Progenitor cell of endocrine pancreas (in vitro differentiated cells): ENCODE measurements at places on chromosomes 12 and 14.

DNA sequence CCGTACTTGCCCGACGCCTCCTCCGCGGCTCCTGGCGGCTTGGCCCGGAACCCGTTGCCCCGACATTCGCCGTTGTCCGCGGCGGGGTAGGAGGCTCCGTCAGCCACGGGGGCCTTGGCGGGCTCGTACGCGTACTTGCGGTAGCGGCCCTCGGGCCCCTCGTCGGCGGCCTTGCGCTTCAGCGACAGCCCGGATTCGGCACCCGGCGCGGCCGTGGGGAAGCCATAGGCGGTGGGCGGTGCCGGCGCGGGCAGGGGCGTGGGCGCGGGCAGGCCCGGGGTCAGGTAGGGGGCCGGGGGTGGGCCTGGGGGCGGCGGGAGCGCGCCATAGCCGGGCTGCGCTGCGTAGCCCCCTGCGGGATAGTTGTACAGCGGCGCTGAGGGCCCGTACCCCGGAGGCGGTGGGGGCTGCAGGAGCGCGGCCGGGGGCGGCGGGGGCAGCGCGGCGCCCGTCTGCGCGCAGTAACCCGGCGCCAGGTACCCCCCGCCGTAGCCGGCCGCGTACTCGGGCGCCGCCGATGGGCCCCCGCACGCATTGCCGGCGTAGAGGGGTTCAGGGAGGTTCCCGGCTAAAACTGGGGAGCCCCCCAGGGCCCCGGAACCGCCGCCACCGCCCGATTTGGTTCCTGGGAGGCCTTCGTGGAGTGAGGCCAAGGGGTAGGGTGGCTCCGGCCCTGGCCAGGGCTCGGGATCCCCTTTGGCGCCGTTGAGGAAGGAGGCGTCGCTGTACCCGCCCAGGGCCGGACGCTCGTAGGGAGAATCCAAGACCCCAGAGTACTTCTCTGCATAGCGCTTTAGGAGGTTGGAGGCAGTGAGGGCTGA, 26.9 kb downstream of the FIGNL2 start:
- DNase-seq: no peak

- DNase-seq: no peak
Observed at GRCh38 chr14:21241218-21241819, 27.9 kb downstream of the HNRNPC start.

DNA sequence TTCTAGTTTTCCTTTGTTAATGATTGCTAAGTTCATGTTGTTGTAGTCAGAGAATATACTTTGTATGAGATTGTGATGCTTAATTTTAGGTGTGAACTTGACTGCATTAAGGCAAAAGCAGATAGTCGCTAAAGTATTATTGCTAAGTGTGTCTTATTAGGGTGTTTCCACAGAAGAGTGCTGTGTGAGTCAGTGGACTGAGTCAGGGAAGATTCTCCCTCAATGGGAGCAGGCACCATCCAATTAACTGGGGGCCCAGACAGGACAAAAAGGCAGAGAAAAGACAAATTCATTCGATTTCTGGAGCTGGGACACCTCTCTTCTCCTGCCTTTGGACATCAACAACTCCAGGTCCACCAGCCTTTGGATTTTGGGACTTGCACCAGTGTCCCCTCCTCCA, 48.5 kb downstream of the BAZ1A start:
- no peak for DNase-seq

DNA sequence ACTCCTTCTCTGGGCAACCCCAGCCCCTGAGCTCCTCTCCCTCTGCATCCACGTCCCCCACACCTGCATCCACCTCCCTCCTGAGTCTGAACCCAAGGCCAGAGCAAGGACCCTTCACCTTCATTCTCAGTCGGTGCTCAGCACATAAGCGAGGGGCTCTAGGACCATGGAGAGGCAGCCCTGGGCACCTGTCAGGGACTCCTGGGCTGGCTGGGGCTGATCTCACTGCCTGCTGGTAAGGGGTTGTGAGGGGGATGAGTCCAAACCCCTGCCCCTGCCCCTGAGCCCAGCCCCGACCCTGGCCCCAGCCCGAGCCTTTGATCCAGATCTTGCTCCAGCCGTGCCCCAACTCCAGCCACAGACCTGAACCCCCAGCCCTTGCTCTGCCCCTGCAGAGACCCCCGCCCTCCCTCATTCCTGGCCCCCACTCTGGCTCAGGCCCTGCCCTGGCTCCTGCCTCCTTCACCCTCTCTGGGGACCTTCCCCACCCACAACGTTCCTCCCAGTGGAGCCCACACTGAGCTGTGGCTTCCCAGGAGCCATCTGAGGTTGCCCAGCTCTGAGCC, 888 bp upstream of the CCDC197 start:
- DNase-seq: no peak

GRCh38 chr14:68643673-68644072, 149.2 kb downstream of the ZFP36L1 start:
- DNase-seq: no peak

DNA sequence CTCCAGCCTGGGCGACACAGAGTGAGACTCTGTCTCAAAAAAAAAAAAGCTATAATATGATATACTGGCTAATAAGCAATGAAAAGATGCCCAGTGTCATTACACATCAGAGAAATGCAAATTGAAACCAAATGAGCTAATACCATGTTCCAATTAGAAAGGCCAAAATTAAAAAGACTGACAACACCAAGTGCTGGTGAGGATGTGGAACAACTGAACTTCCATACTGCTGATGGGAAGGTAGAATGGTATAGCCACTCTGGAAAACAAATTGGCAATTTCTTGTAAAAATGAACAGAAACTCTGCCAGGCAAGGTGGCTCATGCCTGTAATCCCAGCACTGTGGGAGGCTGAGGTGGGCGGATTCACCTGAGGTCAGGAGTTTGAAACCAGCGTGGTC, 8.5 kb upstream of the PHETA1 start:
- DNase-seq: no peak

DNA sequence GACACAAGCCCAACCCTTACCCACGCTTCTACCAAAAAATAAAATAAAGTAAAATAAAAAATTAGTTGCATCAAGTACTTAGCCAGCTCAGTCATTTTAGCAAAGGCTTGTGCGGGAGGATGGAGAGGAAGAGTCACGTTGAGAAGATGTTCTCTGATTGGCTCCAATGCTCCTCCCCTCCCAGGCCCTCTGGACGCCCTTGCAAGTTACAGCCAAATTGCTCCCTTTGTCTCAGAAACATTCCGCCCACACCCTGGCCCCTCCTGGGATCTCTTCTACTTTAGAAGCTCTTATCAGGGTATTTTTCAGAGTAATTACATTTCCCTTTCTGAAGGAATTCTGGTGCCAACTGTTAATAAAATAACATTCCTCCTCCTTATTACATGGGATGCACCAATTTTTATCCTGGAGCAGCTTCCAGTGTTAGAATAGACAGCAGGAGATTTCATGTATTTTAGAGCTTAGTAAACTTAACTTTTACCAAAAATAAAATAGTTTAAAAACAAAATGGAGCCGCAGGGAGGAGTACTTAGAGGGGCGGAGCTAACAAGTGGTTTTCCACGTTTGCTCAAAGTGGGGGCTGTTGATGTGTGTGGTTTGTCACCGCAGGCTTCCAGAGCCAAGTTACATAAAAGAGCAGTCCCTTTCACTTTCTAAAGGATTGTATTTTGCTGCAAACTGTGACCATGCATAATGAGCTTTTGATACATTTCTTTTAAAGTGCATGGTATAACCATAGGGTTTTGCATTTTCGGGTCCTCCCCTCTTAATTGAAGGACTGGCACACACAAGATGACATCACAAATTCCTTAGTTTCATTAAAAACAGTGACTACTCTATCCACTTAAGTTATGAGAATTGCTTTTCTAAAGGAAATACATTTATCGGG, 71.7 kb upstream of the RAP1B start:
- DNase-seq: no peak

DNA sequence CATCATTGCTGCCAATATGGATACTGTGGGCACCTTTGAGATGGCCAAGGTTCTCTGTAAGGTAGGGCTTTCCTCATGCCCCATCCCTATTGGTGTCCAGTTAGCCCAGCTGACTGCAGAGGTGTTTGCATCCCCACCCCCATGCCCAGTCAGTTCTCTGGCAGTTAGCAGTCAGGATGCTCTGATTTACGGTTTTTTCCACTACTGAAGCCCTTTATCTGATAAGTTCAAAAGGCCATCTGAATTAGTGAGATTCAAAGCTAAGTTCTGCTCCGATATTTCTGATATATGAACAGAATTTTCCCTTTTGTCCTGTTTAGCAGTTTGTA, 773 bp downstream of the GMPR2 start:
- no peak for DNase-seq

DNA sequence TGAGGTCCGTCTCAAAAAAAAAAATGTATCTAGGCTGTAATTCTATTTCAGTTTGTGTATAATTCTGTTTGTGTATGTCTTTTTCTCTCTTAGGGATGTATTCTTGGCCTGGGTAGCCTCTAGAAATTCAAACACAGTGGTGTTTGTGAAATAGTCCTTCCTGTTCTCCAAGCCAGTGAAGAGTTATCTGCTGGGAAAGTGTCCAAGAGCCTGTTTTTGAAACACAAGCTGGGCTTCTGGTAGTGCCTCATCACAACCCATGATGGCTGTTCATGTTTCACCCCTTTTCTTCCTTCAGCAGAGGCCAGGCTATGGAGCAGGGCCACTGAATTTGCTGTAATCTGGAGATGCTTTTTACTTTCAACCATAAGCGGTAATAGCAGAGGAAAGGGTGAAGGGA, 14.7 kb downstream of the METTL3 start:
- no peak for DNase-seq
